LoVo (cell line): ENCODE measurements at places on chromosomes 3 and 15.

- no peak for DNase-seq
Measured at GRCh38 chr3:142225885-142226215, 465 bp upstream of the GK5 start.

- DNase-seq = no peak
Measured at GRCh38 chr3:164458986-164459385, 619.3 kb downstream of the SI start.

DNA sequence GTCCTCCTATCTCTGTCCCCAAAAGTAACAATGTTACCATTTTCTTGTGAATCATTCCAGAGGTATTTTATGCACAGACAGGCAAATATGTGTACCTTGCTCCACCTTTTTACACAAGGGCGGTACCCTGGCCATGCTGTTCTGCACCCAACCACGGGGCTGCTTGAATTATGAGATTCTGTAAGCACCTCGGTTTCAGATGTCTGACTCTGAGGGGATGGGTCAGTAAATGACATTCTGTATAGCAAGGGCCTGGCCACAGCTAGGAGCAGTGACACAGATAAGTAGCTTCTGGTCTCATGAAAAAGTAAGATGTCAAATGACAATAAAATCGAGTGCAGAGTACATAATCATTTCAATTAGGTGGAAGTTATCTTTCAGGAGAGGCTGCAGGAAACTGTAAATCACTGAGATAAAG, 30.4 kb upstream of the FLNB start:
- DNase-seq = peak; percentile 84

DNA sequence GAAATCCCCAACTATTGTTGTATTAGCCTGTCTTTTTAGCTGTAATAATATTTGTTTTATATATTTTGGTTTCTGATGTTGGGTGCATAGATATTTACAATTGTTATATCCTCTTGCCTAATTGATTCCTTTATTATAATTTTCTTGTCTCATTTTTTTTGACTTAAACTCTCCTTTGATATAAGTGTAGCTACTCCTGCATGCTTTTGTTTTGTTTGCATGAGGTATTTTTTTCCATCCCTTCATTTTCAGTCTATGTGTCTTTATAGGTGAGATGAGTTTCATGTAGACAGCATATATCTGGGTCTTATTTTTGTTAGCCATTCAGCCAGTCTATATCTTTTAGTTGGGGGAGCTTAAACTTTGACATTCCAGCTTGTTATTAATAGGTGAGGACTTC, 37.4 kb downstream of the FAIM start:
- DNase-seq = no peak

- peak; percentile 10 for DNase-seq
Measured at GRCh38 chr15:61063875-61064320, 165.2 kb downstream of the RORA start.

GRCh38 chr3:160143482-160143881, 81.7 kb upstream of the C3orf80 start:
- DNase-seq = no peak

DNA sequence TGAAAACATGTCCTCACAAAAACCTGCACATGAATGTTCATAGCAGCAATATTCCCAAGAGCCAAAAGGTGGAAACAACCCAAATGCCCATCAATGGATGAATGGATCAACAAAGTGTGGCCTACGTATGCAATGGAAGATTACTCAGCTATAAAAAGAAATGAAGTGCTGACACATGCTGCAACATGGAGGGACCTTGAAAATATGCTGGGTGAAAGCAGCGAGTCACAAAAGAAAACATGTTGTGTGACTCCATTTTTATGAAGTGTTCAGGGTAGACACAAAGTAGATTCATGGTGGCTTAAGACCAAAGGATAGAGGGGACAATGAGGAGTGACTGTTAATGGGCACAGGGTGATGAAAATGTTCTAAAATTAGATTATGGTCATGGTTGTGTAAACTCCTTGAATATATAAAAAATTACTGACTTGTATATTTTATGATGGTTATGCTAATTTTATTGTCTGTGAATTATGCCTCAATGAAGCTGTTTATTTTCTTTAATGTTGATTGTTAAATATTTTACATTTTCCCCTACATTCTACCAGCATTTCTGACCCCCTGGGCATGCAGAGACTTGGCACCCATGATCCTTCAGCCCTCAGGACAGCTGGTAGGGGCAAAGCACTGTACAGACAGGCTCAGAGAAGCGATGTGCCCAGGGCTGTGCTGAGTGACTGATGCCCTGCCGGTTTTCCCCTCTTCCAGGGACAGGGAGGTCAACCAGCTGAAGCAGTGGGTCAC, 37.8 kb downstream of the CFAP100 start:
- no peak for DNase-seq

DNA sequence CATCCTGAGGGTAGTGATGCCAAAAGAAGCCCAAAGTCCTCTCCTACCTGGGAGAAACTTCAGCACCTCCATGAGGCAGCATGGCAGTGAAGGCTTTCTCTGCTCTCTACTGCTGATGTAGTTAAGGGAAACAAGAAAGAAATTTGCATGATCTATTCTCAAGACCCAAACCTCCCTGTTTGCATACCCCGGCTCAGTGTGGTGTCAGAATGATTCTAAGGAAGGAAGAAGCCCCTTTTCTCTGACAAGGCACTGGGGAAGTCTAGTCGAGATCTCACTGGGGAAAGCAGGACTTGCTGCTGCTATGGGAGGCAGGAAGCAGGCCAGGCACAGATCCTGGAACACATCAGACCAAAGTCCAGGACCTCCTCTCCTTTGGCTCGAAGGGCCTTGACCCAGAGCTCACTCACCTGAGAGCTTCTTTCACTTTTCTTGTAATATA, 89.4 kb upstream of the ICE2 start:
- DNase-seq = no peak
